Right renal pelvis (tissue), 4 donors: ENCODE measurements at places on chromosomes 1 and 21. TPM values are rescaled to one million over a fixed set of nuclear protein-coding genes. Genes with fewer than 3 reads are reported as not detected.

Gene PKLR
- polyA plus RNA-seq = 8.4 TPM

Gene OR6K6
- not detected for polyA plus RNA-seq

Gene CD247
- polyA plus RNA-seq = 0.71 TPM

DNA sequence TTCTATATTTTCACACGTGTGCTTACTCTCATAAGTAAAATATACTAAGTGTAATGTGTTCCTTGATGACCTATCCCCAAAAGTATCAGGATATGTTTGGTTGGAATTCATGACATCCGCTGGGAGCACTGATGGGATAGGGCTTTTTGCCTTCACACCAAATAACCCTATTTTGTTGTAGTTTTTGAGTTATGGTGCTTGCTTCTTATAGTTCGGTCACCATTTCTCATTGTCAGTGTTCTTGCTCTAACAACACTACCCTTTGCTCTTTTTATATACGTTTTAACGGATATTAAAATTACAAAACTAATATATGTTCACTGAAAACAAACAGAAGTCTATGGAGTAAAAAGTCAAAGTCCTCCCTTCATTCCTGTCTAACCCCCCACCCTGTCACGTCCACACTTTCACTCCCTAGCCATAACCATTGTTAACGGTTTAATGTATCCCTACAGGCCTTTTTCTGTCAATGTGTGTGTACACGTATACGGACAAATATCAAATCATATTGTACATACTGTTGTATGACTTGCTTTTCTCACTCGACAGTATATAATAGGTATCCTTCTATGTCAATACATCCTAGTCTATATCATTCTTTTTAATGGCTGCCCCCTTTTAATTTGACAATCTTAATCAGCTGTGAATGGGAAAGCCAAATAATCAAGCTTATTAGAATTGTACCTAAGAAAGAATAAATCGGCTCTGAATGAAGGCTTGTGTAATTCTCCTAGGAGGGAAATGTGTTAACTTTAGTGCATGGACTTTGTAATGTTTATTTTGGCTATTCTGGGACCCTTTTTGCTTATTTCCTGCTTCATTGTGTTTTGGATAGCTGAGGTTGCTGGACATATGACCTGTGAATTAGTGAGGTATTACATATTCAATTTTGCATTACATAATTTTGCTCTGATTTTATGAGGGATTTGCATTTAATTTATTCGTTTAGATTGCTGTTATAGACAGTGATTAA, 3.5 kb upstream of the RNF220 start:
- no peak for DNase-seq

GRCh38 chr1:83006271-83006670, 992.7 kb downstream of the TTLL7 start:
- no peak for DNase-seq

GRCh38 chr1:38308780-38309179, 262.2 kb upstream of the POU3F1 start:
- no peak for DNase-seq

- no peak for DNase-seq
These were observed 217.5 kb downstream of the LRRIQ3 start for GRCh38 chr1:73980324-73981040.

- no peak for DNase-seq
These were observed 48.8 kb upstream of the DARS2 start for GRCh38 chr1:173775578-173776226.

DNA sequence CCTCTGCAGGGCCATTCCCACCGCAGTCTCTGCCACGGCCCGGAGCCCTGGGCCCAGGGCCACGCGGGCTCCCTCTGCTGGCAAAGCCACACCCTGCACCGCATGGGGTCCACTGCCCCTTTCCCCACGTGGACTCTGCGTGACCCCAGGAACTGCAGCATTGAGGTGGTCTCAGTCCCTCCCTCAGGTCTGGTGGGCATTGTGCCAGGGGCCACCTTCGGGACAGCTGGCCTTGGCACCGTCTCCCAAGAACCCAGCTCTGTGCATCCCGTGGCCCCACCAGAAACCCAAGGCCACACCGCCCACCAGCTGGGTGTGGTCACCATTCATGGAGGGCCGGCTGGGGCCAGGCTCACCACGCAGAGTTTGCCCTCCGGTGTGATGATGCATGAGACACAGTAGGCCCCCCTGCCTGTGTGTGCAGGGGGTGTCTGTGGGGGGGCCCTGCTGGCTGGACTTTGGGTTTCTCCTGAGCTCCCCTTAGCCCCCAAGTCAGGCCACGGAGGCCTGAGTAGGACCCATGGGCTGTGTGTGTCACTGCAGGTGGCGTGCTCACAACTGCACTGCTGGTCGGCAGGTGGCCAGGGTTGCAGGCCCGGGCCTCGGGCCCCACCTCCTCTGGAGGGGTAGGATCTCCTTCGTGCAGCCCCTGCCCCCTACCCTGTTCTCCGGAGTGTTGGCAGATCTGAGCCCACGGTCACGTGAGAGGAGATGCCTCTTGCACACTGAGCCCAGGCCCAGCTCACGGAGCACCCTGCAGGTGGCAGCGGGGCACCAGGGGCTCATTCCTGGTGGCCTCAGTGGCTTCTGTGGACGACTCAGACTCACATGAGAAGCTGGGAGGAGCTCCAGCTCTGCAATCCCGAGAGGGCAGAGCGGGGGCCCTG, 5.8 kb downstream of the VWA1 start:
- DNase-seq = no peak

GRCh38 chr1:178397678-178398077, 99.1 kb downstream of the CLEC20A start:
- no peak for DNase-seq

GRCh38 chr1:185561629-185562028, 172.6 kb upstream of the HMCN1 start:
- DNase-seq = no peak

GRCh38 chr1:153649137-153649862, 9.2 kb upstream of the SNAPIN start:
- no peak for DNase-seq

- no peak for DNase-seq
These were observed 13.8 kb downstream of the CLDN17 start for GRCh38 chr21:30152792-30153191.
